ENCODE measurements at places on chromosomes 1 and 21. TPM values are rescaled to one million over a fixed set of nuclear protein-coding genes. Genes with fewer than 3 reads are reported as not detected.

The COL6A2 gene
- 777 TPM for total RNA-seq

GRCh38 chr1:177960939-177961622, 8.8 kb downstream of the SEC16B start:
- no peaks in the 10 kb centered on the region for H3K27me3 ChIP-seq
- H3K27ac ChIP-seq = no peak overlapping the region
- H3K36me3 ChIP-seq = no peaks in the 10 kb centered on the region
- DNase-seq = no peak
- H3K4me3 ChIP-seq = no peak overlapping the region

- peaks cover 10% of the 10 kb centered on the region for H3K4me1 ChIP-seq
- H3K27me3 ChIP-seq = no peaks in the 10 kb centered on the region
- no peak overlapping the region for H3K27ac ChIP-seq
- no peak for DNase-seq
Observed at GRCh38 chr1:59522925-59523505, 226.1 kb downstream of the FGGY start.

DNA sequence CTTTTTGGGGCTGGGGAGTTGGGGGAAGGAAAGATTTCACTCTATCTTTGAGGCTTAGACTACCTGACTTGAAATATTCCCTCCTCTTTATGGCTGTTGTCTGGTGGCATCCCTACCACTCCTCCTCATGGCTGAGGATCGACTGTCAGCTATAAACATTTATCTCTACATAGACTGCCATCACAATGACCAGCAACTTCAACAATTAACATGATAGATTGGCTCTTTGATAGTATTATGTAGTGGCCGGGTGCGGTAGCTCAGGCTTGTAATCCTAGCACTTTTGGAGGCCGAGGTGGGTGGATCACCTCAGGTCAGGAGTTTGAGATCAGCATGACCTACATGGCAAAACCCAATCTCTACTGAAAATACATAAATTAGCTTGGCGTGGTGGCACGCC, 72.4 kb downstream of the GABPA start:
- no peak overlapping the region for H3K4me3 ChIP-seq
- no peaks in the 10 kb centered on the region for H3K4me1 ChIP-seq
- no peak for DNase-seq
- H3K27ac ChIP-seq = no peak overlapping the region
- H3K36me3 ChIP-seq = no peaks in the 10 kb centered on the region
- H3K27me3 ChIP-seq = no peaks in the 10 kb centered on the region

DNA sequence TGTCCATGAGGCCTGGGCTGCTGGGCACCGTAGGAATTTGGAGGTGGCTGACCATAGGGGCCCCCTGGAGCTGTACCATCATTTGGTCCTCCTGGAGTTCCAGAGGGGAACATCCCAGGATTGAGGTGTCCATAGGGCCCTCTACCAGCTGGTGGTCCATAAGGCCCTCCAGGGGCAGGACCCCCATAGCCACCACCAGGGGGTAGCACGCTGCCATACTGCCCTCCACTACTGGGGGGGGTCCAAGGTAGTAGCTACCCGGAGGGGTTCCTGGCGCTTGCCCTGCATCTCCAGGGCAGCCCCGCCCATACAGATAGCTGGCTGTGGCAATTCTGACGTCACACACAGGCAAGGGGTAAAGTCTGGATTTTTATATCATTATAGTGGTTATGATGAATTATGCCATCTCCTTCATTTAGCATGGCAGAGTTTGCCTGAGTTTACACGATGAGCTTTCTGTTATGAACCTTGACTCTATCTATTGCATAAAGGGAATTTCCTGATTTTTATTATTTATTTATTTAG, 13.2 kb downstream of the MDM4 start:
- DNase-seq = no peak
- no peak overlapping the region for H3K4me3 ChIP-seq
- H3K36me3 ChIP-seq = no peaks in the 10 kb centered on the region
- no peak overlapping the region for H3K27ac ChIP-seq

The EPHA2 gene
- total RNA-seq = 30.0 TPM

DNA sequence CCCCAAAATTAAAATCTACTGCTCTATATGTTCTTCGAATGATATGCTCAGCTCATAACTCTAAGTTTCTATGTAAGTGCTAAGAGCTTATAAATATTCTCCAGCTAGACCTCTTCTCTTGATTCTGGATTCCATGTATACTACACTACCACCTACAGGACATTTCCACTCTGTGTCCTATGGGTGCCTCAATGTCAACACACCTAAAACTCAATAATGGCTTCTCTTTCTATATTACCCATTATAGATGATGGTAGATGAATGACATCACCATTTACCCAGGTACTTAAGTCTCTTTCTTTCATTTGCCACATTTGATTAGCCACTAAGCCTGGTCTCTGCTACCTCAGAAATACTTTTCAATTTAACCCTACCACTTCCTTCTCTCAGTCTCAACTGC, 41.3 kb downstream of the TBX19 start:
- H3K4me3 ChIP-seq = no peak overlapping the region
- no peak overlapping the region for H3K27ac ChIP-seq
- no peak for DNase-seq
- no peaks in the 10 kb centered on the region for H3K36me3 ChIP-seq

The COL24A1 gene
- total RNA-seq = 2.8 TPM

- H3K36me3 ChIP-seq = peaks cover 86% of the 10 kb centered on the region
- H3K4me3 ChIP-seq = no peak overlapping the region
- H3K4me1 ChIP-seq = no peaks in the 10 kb centered on the region
- no peak for DNase-seq
Observed at GRCh38 chr1:46362158-46362557, 21.6 kb downstream of the NSUN4 start.

DNA sequence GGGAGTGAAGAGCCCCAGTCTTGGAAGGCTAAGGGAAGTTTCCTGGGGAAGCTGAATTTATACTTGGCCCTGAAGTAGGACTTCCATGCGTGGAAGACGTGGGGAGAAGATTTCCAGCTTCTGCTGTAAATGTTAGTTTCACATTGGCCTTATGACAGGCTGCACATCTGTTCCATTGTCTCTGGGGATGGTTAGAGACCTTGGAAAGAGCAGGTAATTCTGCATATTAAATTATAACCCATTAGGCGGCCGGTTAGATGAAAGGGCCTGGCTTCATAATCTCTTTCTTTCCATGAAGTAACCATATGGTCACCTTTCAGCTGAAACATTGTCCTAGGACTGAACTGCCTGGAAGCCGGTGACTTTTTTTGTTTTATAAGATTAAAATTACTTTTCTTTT, 37.5 kb downstream of the DPT start:
- no peaks in the 10 kb centered on the region for H3K27me3 ChIP-seq
- DNase-seq = no peak

Data from tibial nerve (tissue), 4 donors.